ENCODE measurements at places on chromosomes 16 and 17.

DNA sequence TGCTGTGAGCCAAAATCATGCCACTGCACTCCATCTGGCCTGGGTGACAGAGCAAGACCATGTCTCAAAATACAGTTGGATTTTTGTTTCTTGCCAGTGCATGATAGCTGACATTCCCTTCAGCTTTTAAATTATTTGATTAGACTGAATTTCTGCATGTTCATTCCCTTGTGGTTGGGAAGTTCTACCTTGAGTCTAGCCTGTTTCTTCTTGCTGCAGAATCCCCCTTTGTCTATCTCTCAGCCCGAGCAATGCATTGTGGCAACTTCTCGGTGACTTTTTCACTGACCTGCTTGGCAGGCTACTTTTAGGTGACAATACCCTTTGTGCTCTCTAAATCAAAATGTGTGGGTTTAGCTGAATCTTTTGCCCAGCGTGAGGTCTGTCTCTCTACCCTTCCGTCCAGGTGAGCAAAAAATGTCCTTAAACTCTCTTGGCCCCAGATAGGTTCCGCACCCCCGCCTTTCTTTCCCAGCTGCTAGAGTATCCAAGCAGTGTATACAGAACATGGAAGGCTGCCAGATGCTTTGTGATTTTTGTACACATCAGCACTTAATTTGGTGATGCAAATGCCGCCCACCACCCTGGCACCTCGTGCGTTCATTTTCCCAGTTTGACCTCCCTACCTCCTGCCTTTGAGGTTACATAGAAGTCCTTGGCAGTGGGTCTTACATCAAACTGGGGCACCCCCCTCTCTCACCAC lies 130.2 kb downstream of the ABCC6 start:
- DNase-seq, result no peak

DNA sequence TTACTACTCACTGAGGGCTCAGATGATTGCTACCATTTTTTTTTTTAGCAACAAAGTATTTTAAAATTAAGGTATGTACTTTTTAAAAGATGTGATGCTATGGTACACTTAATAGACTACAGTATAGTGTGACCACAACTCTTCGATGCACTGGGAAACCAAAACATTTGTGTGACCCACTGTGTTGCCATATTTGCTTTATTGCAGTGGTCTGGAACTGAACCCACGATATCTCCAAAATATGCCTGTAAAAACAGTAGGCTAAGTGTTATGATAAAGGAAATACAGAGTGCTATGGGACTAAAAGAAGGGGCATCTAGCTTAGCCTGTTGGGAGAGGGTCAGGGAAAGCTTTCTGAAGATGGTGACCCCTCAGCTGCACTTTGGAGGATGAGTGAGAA lies 41.6 kb upstream of the HNF1B start:
- DNase-seq, result no peak

DNA sequence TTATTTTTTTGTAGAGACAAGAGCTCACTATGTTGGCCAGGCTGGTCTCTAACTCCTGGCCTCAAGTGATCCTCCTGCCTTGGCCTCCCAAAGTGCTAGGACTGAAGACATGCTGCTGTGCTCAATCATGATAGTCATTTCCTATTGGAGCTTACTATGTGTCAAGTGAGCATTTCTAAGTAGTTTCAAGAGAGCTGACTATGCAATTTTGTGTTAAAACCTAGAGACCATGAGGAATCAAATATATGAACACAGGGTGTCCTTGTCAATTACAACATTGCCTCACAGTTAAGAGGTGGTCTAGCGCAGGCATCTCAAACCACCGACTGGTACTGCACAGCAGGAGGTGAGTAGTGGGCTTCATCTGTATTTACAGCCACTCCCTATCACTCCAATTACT lies 37.8 kb downstream of the MYH11 start:
- DNase-seq, result no peak

GRCh38 chr16:17302620-17303019 lies 168.1 kb downstream of the XYLT1 start:
- DNase-seq, result no peak

GRCh38 chr17:51456942-51457341 lies 196.6 kb downstream of the UTP18 start:
- DNase-seq, result no peak

Measured in activated CD8-positive, alpha-beta memory T cell treated with anti-CD3 and anti-CD28 coated beads for 48 hours (primary cell).